Cerebellar cortex (tissue), 1 donor: ENCODE measurements at places on chromosomes 6 and 20.

GRCh38 chr6:85130743-85131142 lies 319.1 kb upstream of the NT5E start:
- DNase-seq: no peak

- no peak for DNase-seq
These were observed 27.3 kb downstream of the DTD1 start for GRCh38 chr20:18615020-18615650.

- no peak for DNase-seq
These were observed 28.6 kb downstream of the PSMG4 start for GRCh38 chr6:3287308-3287707.

DNA sequence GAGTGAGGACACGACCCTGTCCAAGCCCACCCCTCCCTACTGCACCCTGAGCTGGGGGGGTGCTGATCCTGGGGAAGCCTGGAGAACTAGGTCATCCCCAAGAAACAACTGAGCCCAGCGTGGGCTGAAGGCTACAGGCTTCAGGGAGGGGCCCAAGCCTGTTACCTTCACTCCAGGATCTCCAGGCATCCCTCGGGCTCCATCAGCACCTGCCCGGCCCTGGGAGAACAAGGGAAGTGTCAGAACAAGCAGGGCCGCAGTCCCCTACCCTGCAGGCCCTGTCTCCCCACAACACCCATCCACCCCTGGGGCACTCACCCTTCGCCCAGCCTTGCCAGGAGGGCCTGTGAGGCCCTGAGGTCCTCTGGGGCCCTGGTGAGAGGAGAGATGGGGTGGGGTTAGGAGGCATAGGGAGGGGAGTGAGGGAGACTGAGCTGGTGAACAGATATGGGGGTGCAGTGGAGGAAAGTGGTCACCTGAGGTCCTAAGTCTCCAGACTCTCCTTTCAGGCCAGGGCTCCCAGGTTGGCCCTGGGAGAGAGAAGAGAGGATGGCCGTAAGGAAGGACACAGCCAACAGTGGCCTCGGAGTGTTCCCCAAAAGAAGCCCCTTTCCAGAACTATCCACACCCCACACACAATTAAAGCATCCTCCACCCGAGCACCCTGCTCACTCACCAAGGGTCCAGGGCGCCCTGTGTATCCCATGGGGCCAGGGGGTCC lies 13.4 kb downstream of the COL11A2 start:
- no peak for DNase-seq

DNA sequence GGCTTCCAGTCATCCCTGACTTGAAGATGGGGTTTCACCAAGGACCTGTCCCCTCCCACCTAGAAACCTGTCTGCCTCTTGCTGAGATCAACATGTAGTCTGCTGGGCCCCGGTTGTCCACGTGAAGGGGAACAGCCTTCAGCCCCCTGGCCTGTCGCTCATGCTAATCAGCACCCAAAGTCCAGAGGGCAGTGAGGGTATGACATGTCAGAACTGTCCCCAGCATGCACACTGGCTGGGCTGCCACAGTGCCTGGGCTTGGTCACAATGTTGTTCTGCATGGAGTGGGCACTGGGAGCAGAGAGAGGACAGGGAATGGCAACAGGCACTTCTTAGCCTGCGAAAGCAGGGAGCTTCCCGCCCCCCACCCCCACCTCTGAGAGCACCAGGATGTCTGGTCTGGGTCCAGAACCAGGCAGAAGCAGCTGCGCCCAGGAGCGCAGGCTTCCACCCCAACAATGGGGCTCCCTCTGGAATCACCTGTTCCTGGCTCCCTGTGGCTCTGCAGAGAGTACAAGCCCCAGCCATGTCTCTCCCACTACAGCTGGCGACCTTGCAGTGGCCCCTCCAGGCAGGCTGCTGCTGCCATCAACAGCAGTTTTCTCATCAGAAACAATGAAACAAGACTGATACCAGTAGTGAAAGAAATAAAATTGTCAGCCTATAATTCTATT lies 182.7 kb downstream of the KHDRBS2 start:
- no peak for DNase-seq

GRCh38 chr6:1645466-1646185 lies 35.9 kb downstream of the FOXC1 start:
- no peak for DNase-seq

DNA sequence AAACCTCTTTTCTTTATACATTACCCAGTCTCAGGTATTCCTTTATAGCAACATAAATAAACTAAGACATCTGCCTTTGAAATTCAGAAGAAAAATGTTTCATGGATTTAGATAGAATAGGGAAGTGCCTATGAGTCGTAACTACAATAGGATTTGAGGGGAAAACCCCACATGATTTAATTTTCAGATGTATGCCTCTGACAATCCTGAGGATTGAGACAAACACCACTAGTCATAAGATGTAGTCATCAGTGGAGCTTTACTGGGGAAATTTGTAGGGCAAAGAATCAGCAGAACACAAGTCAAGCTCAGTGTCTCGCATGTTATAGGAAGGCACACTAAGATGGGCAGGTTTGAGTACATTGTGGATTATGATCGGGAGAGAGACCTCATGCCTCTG lies 566.4 kb downstream of the BMP2 start:
- no peak for DNase-seq

DNA sequence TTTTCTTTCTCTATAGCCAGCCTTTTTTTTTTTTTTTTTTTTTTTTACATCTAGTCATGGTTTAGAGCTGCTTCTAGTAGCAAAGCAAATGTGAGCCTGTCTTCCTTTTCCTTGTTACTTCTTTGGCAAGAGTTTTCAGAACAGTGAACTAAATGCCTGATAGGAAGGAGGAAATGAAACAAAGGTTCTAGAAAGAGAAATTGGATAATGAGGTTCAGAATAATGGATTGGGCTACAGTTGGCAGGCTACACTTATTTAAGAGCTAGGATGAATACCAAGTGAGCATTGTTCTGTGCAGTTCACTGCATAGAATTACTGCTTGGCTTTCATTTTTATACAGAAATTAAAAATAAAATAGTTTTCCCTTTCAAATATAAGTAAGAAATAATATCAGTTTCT lies 78.6 kb downstream of the HIVEP1 start:
- DNase-seq: no peak

GRCh38 chr6:163675611-163676010 lies 261.1 kb downstream of the QKI start:
- no peak for DNase-seq

DNA sequence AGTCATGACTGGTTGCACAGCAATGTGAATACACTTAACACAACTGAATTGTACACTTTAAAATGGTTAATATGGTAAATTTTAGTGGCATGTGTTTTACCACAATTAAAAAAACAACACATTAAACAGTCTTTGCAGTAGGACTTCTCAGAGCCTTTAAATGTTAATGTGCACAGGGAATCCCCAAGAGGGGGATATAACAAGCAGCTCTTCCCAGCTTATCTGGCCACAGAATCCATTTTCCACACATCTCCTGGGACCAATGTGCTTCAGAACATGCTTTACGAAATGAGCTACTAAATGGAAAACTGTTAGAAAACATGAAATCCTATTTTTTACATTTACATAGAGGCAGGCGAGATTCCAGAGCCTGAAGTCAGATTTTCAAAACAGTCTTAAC lies 44.4 kb downstream of the FYN start:
- DNase-seq: no peak

DNA sequence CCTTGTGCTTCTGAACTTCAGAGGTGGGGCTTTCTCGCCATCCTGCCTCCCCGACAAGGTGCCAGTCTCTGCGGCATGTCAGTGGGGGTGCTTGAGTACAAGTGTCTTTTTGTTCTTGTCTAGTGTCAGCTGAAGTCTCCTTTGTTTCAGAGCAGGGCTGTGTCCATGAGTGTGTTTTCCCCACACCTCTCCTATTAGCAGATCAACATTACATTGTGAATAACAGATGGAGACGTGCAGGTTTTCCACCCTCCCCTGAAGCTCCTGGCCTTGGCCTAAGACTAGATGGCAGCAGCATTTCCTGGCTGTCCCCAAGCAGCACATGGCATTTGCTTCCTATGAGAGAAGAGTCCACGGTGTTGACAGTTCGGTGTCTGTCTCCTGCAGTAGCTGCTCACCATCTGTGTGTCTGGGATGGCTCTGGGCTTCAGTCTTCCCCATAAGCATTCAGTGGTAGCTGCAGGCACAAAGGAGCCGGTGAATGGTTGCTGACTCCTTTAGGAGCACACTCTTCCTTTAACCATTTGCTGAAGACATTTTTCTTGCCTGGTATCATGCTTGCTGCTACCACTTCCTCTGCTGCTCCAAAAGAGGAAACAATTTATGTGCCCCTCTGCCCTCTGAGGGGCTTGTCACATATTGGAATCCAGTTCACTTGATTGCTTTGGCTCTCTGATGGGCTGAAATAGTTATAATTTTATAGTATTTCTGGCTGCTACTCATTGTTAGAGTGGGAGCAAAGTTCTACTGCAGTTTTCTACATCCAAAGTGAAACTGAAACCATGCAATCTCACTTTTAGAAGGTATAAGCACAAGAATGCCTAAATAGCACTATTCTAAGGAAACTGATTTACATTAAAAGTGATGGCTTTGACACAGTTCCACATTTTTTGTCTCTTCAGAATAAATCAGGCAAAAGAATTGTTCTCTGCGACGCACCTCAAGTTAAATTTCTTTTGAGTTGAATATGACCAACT lies 913.0 kb downstream of the C6orf118 start:
- DNase-seq: peak; percentile 97

DNA sequence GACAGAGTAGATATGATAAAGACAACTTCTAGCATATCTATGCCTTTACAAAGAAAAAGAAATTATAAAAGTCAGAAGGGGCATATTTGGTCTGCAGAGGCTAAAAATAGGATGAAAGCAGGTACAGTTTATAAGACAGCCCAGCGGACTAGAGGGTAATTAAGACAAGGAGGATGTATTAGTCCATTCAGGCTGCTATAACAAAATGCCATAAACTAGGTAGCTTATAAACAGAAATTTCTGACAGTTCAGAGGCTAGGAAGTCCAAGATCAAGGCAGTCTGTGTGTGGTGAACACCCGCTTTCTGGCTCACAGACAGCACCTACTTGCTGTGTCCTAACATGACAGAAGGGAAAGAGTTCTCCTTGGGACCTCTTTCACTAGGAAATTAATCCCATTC lies 5.7 kb downstream of the HBS1L start:
- no peak for DNase-seq

DNA sequence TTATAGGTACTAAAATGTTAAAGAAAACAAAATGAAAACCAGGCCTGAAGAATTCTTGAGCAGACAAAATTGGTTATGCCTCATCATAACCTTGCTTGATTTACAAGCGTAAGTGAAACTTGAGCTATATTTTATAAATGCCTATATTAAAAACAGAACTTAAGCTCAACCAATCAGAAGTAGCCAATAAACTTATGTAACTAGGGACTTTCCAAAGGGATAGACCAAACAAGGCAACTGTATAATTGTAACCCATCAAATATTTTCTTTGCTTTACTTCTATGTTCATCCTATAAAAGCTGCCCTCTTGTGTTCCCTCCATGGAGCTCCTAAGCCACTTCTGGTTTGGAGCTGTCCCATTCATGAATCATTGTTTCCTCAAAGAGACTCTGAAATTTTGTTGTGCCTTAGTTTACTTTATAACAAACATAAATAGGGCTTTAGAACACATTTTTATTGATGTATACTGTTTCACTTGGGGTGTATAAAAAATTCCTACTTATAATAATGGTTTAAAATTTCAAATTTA lies 101.6 kb upstream of the CARMIL1 start:
- no peak for DNase-seq

DNA sequence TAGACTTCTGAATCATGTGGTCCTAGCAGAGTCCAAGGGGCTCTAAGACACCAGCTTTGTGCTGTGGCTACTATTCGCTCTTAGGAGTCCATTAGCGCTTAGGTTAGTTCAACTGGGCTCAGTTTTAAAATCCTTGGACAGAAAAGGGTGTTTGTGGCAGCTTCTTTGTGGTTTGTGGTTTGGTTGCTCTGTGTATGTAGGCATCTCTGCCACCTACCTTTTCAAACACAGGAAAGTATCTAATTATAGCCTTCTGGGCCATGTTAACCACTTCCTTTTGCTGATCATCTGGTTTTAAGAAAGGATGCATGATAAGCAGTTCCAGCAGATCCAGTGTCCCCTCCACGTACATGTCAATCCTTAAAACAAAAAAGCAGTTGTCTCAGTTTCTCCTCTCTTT lies 10.8 kb downstream of the GSTA4 start:
- no peak for DNase-seq

DNA sequence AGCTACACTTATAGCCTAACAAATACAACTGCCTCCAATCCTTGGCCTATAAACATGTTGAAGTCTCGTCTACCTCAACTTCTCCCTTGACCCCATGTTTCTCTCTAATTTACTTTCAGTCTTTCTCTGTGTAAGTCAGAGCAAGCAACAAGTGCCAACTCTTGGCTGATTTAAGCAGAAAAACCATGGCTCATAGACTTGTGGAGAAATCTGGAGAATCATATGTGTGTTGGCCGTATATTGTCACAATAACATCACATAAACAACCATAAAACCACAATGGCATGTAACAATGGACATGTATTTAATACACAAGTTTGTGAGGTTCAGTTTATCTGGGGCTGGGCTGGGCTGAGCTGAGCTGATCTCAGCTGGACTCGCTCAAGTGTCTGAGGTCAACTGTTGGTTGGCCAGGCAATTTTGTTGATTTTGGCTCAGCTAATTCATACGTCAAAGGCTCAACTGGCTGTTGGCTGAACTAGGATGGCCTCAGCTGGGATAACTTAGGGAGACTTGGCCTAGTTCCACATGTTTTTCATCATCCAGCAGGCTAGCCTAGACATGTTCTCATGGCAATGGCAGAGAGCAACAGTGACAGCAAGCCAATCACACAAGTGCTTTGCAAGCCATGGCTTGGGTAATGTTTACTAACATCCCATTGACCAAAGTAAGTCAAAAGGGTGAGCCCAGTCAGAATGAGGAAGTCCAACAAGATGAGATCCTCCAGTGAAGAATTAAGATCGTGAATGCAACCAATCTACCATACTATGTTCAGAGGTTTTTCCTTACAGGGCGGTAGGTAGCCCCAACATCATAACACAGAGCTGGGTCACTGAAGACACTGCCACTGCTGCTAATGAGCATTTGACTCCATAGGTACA lies 12.9 kb upstream of the TBC1D22B start:
- no peak for DNase-seq

- peak; percentile 53 for DNase-seq
These were observed 159.8 kb upstream of the SALL4 start for GRCh38 chr20:51961964-51962761.

DNA sequence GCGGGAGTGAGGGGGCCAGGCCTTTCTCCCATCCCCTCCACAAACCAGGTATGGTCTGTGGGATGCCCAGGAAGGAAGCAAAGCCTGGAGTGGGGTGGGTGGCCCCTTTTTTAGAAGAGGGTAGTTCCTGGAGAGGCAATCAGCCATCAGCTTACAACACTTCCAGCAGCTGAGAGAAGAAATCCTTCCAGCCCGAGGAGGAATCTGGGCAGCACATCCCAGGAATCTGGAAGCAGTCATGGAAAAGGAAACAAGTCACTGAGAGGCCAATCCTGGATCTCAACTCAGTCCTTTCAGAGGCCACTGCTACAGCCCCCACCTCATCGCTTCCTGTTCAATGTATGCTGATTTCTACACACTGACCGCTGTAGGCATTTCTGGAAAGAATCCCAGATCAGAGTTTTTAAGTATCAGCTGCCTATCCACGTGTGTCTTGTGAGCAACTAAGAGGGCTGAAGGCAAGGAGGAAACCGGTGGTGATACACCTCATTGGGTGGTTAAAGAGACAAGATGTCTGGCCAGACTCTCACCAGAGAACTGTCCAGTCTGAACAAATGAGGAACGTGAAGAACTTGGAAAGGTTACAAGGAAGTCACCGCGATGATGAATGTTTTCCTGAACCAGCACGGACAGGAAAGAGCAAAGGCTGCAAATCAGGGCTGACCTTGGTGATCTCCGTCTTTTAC lies 92.9 kb upstream of the SHLD1 start:
- DNase-seq: peak; percentile 9

- peak; percentile 16 for DNase-seq
These were observed 42.8 kb upstream of the LY86 start for GRCh38 chr6:6545616-6546317.

- DNase-seq: no peak
These were observed 279.6 kb upstream of the PRDM1 start for GRCh38 chr6:105806486-105806920.
